ENCODE measurements at places on chromosomes 6 and 20.

DNA sequence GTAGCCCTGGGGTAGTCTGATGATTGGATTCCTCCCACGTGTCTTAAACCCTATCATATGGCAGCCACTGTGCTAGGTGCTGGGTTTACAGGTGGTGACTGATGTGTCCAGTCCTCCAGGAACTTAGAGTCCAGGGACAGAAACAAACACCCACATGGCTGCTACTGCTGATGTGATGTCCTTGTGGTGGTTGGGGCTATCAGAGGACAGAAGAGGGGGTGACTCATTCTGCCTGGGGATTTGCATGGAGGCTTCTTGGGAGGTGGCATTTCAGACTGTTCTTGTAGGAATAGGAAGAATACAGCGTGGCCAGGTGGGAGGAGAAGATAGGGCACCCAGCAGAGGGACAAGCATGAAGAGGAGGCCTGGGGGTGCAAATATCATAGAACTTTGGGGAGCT, 9.8 kb downstream of the RAET1G start:
- no peak for ATAC-seq

DNA sequence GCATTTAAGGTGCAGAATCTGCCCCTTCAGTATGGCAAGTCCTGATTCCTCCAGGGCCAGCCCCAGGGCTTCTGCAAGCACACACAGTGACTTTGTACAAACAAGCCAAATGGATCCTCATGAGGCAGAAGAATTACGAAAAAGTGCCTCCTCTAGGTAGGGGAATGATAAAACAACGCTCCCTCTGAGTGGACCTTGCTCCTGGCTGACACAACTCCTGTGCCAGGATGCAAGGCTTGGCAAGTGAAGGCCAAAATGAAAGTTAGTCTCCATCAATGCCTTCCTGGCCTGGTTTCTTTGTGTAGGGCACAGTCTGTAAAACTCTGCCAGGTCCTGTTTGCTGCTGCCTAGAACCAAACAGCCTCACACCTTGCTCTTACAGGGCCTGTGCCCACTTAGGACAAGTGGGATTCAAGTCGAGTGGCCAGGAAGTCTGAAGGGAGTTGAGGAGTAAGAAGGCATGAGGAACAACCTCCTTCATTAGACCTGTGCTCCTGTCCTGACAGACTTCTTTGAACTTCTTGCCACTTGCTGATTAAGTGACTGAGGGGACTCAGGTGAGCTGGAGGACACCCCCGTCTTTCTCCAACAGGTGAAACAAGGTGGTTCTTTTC, 417.1 kb downstream of the CDC5L start:
- no peak for ATAC-seq

DNA sequence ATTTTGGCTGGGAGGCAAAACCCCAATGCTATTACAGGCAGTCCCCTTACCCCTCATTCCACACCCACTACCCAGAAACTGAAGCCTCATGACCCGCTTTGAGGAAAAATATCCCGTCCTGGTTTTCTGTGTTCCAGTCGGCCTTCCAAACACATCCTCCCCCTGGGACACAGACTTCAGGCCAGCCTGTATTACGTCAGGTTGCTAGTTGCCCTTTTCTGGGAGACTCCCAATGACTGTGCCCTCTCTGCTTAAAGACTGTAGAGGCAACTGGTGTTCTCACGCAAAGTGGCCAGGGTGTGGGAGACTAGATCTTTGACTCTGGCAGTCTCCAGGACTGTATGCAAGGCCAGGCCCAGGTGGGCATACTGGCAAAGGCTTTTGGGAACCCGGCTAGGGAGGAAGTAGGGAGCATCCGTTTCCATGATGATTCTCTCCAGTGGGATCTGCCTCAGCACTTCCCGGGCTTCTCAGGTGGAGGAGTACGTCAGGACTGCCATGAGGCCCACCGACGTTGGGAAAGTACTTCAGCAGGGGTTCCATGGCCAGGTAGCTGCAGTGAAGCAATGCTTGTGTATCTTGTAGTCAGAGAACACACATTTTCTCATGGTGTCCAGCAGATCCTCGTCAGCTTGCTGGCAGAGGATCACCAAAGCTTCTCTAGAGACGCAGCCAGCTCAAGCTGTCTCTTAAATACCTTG, 34.9 kb downstream of the DYNLT1 start:
- no peak for ATAC-seq

DNA sequence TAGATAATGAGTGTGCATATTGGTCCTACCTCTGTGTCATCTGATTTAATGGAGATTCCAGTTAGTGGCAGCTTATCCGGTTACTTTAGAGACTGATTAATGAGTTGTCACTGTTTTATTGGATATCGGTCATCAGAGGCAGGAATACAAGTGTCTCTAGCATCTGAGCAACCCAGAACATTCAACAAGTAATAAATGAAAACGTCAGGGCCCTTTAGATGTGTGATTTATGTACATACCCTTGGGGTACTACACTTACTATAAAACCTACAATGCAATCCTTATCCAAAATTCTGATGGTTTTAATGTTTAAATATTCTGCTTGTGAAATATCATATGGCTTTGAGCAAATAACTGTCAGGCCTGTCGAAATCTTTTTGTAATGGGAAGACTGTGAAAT, 1117.9 kb upstream of the FLRT3 start:
- no peak for ATAC-seq

- no peak for ATAC-seq
Observed at GRCh38 chr20:14333721-14334120, 3.7 kb downstream of the FLRT3 start.

- ATAC-seq = no peak
Observed at GRCh38 chr6:138714493-138714892, 59.1 kb upstream of the CCDC28A start.

- ATAC-seq = no peak
Observed at GRCh38 chr20:4046926-4047325, 31.6 kb upstream of the RNF24 start.

GRCh38 chr20:36756496-36756895, 10.6 kb upstream of the NDRG3 start:
- ATAC-seq = no peak

- peak; percentile 70 for ATAC-seq
Observed at GRCh38 chr20:54284928-54285704, 77.2 kb downstream of the PFDN4 start.

DNA sequence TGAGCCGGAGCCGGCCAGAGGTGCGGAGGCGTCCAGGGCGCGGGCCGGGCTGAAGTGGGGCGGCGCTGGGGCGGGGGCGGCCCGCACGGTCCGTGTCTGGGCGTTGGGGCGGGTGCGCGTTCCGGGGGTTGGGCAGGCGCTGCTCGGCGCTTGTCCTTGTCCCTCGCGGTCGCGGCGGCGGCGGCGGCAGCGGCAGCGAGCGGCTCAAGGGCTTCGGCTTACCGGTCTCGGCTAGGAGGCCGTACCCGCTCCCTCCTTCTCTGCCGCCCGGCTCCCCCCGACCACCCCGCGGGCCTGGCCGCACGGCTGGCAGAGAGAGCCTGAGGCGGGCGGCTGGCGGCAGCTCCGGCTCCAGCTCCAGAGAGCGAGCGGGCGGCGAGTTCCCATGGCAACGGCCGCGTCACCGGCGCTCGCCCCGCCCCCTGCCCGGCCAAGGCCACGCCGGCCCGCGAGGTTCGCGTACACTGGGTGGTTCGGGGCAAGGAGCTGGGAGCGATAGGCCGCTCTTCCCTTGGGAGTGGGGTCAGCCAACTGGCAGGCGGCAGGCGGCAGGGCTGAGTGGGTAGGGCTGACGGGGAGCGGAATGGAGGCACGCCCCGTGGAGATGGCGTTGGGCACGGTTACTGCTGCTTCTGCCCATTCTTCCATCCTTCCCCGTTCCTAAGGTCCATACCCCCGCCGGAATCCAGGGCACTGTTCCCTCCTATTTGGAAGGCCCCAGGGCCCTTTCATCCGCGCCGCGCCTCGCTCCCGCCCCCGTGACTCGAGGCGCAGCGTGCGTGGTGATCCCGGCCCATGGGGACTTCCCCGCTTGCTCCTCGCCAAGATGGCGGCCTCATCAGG, at the start of gene LRRC73:
LRRC73 (minus strand) TSS at position 363 of the 843 bp plus-strand sequence. CDS start 561 bp downstream, outside the sequence.
- peak; percentile 79 for ATAC-seq

GRCh38 chr6:85389151-85389797, 60.6 kb upstream of the NT5E start:
- no peak for ATAC-seq

DNA sequence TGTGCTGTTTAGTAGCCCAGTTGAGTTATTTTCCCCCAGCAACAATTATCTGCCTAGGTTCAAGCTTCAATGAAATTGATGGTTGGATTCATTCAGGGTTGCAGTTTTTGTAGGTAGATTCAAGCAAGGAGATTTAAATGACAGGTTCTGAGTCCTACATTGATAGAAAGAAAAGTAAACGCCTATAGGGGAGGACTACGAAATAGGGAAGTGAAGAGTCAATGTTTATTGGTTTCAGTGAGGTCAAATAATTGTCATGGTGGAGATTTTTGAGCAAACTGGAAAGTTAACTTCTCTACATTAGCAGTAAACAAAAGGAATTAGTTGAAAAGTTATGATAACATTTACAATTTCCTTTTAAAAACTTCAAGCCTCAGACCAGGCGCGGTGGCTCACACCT, 734 bp upstream of the WFDC13 start:
- ATAC-seq = no peak

DNA sequence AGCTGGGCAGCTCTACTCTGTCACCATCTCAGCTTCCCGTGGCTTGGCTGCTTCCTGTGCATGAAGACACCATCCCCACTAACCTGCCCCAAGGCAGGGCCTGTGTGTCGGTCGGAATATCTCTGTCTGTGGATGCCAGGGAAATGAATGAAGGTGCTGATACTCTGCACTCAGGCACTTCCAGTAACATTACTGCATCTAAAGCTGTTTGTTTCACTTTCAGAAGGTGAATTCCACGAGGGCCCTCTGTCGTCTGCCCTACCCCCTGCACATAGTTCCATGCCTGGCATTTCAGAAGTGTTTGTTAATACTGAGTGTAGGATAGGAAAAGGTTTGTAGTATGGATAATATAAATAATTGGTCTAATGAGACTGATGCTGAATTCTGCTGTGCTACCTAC, 114.7 kb upstream of the GMDS start:
- ATAC-seq = no peak

DNA sequence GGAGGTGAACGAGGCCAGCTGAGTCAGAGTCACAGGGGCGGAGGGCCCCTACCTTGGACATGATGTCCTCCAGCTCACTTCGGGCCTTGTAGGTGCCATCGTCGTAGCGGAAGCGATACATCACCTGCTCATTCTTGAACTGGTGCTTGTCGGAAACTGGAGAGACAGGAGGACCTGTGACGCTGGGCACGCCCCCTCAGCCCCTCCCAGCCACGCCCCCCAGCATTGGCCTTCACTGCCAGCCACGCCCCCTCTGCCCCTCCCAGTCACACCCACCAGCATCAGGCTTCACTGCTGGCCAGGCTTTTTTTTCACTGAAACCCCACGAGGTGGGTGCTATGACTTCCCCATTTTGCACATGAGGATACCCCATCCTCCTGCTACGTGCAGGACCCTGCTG, 148.2 kb downstream of the PREX1 start:
- no peak for ATAC-seq

DNA sequence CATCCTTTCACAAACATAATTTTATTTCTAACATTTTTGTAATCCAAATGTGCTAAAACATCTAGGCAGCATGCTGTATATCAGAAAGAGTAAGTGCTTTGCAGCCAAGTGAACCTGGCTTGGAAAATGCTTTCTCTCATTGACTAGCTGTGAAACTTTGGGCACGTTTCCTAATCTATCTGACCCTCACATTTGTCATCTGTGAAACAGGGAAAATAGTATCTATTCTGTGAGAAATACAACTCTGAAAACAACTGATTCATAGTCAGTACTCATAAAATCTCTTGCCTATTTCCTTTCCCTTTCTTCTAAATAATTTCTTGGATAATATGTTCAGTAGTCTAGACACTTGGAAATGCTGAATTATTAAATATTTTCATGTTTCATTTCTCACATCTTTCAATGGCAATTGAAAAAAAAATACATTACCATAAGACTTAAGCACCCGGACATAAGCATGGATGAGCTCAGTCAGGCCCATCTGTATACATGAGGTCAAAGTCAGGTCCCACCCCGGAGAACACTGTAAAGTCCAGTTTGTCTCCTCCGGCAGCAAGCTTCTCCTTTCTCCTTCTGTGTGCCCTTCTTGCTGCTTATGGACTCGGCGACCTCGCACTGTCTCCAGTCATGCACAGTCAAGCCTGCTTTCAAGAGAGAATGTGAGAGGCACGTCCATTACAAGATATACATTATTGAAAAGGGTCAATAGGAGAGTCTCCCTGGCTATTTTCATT, 455.0 kb upstream of the SOX4 start:
- ATAC-seq = no peak

- no peak for ATAC-seq
Observed at GRCh38 chr6:144583614-144583954, 298.4 kb downstream of the UTRN start.

DNA sequence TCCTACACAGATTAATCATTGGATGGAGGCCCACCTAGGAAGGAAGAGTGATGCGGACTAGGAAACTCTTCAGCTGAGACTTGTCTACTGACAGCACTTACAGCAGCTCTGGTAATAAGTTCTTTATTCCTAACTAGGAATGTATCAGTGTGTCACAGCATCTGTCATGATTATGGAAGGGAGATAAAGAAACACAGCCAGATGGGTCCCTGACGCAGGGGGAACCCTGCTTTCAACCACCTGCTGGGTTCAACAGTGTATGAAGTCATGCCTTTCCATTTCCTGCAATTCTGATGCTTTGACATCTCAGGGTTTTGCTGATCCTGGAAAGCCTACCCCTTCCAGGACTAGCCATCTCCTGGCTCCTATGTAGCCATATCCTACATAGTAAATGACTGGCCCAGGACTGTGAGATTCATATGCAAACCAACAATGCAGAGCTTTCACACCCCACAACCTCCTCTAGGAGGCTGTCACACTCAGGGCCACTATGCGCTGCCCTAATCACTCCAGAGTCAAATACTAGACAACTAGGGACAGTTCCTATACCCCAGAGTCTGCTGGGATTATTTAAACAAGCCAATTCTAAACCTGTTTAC, 29.0 kb upstream of the MANEA start:
- ATAC-seq = no peak

DNA sequence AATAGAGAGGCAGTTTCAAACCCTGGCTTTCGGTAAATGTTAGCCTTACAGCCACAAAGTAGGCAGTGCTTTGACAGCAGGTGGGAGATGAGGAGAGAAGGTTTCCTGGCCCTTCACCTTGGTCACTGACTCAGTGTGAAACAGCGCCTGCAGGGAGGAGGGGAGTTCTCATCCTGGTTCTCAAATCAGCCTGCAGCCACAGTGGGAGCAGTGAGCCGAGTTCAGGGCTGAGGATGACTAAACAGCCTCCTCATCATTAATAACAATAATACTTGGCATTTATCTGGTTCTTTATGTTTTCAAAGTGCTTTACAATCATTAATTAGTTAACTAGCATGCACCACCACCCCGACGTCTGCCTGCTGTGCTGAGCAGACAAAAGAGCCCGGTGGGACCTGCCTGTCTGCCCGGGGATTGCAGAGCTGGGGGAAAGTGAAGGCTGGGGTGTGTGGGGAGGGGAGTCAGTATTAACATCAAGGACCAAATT, 59.6 kb downstream of the PRDM1 start:
- no peak for ATAC-seq

GRCh38 chr6:54865091-54865631, 18.6 kb downstream of the FAM83B start:
- no peak for ATAC-seq

DNA sequence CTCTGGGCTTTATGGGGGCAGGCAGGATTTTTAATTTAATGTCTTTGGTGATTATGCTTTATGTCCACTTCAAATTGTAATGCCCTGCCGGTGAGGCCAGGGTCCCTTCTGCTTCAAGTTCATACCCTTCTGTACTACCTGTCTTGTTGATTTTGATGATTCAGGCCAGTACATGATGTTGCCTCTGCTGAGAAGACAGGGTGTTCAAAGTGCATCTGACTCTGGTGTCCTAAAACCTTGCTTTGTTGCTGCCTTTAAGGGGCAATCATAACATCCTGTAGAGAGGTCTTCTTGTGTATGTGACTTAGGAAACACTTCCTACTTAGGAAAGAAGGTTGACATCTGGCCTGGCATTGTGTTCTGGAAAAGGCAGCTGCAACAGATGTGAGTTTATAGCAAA, 113.2 kb downstream of the TMEM170B start:
- ATAC-seq = no peak

Measured in activated CD4-positive, CD25-positive, alpha-beta regulatory T cell treated with anti-CD3 and anti-CD28 coated beads, Interleukin-2, amount 50 U/mL, for 24 hours (primary cell).